ENCODE measurements at places on chromosomes 6 and 20.

DNA sequence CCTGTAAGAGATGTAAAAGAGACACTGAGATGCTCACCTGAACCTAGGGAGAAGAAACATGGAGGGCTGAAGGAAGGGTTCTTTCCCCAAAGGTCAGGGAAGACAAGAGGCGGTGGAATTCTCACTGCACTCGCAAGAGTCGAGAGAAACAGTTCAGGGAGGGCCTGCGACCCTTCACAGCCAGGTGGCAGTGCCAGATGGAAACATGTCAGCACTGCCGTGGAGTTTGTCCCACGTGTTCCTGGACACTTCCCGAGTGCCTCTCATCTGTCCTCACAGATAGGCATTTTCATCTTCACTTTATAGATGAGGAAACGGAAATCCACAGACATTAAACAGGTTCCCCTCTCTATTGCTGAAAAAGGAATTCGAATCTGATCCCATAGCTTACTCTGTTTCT, 70.4 kb upstream of the SYNJ2 start:
- DNase-seq, result peak; percentile 33

- no peak for DNase-seq
Measured at GRCh38 chr6:43719511-43719910, 31.9 kb upstream of the MRPS18A start.

DNA sequence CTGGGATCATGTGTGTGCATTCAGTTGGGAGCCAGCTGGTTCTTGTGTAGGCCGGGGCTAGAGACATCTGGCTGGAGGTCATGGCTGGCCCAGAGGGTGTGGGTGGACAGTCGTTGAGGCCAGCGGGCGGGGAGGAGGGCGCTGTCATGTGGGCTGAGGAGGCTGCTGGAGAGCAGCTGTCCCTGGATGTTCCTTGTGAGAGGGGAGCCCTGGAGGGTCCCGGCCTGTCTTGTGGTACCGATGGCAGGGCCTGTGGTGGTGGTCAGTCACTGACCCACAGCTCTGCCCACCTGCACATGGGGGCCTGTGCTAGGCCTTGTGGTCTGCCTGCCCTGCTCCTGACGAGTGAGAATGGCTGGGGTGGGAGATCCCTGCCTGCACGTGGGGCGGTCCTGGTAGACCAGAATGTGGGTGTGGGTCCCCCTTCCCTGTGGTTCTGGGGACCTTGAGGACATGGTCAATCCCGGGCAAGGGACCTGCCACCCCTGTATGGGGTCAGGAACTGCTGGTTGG, 1.9 kb upstream of the C20orf204 start:
- DNase-seq, result no peak

GRCh38 chr20:63739130-63740069, at the start of gene SLC2A4RG:
Gene SLC2A4RG (plus strand): TSS chr20:63739776. CDS start chr20:63739913, 137 bp downstream.
- peak; percentile 86 for DNase-seq

- no peak for DNase-seq
Measured at GRCh38 chr20:56624786-56625681, 4.1 kb upstream of the TFAP2C start.

GRCh38 chr20:45946149-45946970, 11.9 kb downstream of the PCIF1 start:
- no peak for DNase-seq

DNA sequence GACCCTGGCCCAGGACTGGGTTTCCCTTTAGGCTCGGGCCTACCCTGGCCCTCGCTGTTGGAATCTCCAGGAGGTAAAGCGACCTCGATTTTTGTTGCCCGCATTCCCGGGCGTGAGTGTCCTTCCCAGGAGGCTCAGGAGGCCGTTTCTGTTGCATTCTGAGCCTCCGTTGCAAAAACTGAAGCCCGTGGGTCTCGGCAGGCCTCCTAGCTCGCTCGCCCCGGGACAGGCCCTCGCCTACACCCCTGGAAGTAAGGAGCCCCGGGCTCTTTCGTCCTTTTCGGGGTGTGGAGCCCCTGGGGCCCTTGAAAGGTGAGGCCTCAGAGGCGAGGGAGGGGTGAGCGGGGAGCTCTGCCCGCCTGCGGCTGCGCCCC, 2.3 kb downstream of the NR2E1 start:
- no peak for DNase-seq

DNA sequence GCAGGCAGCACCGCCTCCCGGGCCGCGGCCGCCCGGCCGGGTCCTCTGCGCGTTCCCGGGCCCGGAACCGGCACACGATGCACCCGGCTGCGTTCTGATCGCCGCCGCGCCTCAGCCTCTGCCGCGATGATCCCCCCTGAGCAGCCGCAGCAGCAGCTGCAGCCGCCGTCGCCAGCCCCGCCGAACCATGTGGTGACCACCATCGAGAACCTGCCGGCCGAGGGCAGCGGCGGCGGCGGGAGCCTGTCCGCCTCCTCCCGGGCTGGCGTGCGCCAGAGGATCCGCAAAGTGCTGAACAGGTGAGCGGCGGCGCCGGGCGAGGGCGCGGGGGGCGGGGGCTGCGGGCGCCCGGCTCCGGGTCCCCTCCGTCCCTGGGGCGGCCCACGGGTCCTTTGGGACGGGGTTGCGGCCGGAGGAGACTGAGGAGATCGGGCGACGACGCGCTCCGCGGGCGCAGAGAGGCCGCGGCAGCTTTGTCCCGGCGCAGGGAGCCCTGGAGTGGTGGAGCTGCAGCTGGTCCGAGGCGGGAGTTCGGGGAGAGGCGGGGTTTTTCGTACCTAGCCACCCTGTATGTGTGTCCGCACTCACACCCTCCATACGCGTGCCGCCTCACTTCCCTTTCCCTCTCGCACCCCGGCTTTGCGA, 659 bp downstream of the SLC35F1 start:
- no peak for DNase-seq

DNA sequence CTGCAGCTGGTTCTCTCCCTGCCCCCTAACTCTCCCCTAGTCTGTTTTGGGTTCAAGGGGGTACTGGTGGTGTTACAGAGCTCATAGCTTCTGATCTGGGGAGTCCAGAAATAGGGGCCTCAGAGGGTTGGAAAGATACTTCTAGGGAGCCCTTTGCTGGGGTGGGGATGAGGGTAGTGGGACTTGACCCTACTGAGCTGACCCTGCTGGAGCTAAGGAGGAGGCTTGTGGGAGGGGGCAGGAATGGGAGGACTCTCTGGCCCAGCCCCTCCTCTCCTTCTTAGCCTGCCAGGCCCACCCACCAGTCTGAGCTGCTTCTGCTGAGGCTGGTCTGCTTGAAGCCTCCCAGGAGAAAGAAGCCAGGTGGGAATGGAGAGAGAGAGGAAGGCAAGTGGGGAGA, at the start of gene EGFL8:
Gene EGFL8, plus strand, starts transcription at position 301 of the 400 bp plus-strand sequence. CDS start 1,571 bp downstream, outside the sequence.
- no peak for DNase-seq

GRCh38 chr6:148943451-148943850, 196.6 kb downstream of the UST start:
- no peak for DNase-seq

DNA sequence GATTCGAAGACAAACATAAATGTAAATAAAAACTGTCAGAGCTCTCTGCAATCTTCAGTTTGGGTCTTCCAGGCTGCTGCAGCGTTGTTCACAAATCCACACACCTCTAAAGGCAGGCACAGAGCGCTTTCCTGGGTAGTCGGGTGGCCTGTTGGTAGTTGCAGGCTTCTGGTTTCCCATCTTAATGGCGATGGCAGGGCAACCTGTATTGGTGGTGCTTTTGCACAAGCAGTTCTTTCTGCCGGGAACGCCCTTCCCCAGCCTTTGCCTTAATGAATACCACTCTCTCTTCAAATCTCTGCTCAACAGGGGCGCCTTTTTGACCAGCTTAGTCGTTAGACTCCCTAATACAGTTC, 723 bp upstream of the IFT52 start:
- DNase-seq, result no peak

- no peak for DNase-seq
Measured at GRCh38 chr6:149421132-149421531, 21.1 kb downstream of the SUMO4 start.

DNA sequence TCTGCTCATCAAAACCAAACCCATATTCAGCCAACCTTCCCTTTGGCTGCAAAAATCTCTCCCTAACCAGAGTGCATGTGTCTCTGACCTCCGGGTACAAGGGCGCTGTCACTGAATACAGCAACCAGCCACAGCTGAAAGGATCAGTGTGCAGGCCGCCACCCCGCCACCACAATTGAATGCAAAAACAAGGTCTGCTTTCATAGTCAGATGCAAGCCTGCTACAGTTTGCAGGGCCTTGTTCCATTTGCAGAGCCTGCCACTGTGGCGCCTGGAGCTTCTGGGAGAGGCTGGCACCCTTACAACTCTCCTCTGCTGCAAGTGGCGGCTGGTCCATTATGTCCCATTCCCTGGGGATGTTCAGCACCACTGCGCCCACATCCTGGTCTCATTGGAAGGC, 23.5 kb downstream of the MDGA1 start:
- DNase-seq, result peak; percentile 32

DNA sequence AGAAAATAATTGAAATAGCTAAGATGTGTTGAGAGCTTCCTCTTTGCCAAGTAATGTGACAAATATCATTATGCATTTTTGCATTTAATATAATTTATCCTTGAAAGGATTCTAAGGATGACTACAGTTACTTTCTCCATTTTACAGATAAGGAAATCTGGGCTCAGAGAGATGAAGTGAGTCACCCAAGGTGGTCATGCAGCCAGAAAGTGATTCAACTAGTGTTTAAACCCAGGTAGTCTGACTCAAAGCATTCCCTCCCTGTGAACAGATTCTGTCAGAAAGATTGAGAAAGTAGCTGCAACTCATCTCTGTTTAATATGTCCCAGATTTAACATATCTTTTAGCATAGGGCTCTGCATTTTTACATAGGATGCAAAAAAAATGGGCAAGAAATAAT, 28.1 kb downstream of the NRSN1 start:
- DNase-seq, result no peak

- DNase-seq, result no peak
Measured at GRCh38 chr6:16956361-16956760, 145.5 kb upstream of the STMND1 start.

- peak; percentile 2 for DNase-seq
Measured at GRCh38 chr6:130885392-130886192, 58.4 kb downstream of the SMLR1 start.

- no peak for DNase-seq
Measured at GRCh38 chr6:11431455-11431937, 106.1 kb upstream of the TMEM170B start.

GRCh38 chr6:583116-583515, 73.8 kb downstream of the HUS1B start:
- peak; percentile 51 for DNase-seq

DNA sequence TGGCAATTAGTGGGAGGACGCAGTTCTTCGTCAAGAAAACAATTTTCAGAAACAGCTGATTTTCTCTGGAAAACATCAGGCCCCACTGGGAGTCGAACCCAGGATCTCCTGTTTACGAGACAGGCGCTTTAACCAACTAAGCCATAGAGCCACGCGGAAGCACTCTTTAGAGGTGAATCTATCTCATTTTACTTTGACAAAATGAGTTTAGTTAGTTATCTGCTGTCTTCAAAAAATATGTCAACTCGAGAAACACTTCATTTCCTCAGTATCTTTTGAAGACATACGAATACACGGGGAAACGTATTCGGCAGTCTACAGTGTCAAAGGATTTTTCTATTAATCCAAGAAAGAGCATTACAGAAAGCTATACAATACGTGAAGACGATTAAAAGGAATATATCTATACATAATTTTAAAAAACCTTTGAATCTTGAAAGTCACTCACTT, 26.7 kb downstream of the GPX6 start:
- DNase-seq, result no peak

DNA sequence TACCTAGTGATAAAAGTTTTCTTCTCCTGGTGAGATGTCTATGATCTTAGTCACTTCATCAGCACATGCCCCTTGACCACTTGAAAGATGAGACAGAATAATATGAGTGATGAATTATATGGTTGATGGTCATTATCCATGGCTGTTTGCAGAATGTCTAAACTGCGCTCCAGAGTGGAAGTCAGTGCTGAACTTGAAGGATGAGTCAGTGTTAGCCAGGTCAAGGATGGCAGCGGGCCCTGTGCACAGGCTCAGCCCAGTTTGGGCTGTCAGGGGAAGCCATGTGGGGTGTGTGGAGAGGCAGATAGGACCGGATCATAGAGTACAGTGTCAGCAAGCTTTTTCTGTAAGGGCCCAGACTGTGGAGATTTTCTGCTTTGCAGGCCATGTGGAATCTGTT, 67.2 kb upstream of the KIF25 start:
- no peak for DNase-seq

GRCh38 chr6:163408352-163408991, 6.0 kb upstream of the QKI start:
- DNase-seq, result no peak

DNA sequence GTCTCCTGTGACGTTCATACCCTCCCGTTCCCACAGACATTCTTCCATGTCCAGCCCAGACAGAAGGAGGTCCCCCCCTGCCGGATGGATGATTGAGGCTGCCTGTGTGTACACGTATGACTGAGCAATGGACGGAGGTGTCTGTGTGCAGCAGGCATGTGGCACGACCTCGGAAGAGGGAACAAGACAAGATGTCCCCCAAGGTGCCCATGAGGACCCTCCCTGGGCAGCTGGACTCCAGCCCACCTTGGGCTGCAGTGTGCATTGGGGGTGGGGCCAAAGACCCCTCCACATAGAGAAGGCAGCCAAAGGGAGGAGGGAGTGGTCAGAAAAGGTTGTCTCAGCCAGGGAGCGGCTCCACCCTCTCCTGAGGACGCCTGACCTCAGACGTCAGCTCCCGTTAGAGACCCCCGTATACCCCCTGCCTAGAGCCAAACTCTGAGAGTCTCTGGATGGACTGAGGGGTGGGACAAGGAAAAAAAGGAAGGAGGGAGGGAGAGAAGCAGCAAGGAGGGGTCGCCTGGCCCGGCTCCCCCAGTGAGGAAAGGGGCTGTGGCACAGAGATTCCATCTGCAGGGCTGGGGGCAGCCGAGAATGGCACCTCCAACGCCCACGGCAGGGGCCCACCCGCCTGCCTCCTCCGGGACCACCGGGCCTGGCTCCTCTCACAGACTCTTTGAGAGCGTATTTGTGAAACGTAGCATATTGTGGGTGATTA, 92.9 kb upstream of the BHLHE23 start:
- no peak for DNase-seq

DNA sequence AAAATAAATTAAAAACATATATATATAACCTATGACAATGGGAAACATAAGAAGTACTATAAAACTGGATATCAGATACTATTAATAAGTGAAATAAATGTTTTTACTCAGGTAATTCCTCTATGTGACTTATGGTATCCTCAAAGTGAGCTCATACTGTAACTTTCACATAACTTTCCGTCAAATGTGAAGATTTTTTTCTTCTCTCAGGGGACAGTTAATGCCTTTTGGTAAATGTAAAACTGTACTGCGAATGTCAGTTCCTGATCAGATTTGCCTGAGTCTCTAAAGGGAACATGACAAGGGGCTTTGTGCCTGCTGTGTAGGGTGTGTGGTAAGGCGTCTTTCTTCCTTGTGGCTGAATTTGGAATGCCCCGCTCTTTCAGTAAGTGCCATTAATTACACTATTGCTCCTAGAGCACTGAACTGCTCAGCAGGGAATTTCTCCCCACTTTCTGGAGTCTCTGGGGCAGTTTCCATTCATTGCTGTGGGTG, 271.8 kb downstream of the PRL start:
- no peak for DNase-seq

- DNase-seq, result no peak
Measured at GRCh38 chr6:37429352-37429750, 3.7 kb upstream of the CMTR1 start.

GRCh38 chr6:36343109-36343680, 6.5 kb upstream of the BNIP5 start:
- DNase-seq, result no peak

GRCh38 chr6:22804620-22805261, 235.4 kb downstream of the HDGFL1 start:
- DNase-seq, result no peak
